Naive thymus-derived CD4-positive, alpha-beta T cell (primary cell): ENCODE measurements at places on chromosomes 2 and 18. TPM values are rescaled to one million over a fixed set of nuclear protein-coding genes. Genes with fewer than 3 reads are reported as not detected.

The COL5A2 gene
- 0.31 and 0.36 TPM in 2 replicates for total RNA-seq

The IL18RAP gene
- total RNA-seq = not detected

The IL1F10 gene
- total RNA-seq = not detected

DNA sequence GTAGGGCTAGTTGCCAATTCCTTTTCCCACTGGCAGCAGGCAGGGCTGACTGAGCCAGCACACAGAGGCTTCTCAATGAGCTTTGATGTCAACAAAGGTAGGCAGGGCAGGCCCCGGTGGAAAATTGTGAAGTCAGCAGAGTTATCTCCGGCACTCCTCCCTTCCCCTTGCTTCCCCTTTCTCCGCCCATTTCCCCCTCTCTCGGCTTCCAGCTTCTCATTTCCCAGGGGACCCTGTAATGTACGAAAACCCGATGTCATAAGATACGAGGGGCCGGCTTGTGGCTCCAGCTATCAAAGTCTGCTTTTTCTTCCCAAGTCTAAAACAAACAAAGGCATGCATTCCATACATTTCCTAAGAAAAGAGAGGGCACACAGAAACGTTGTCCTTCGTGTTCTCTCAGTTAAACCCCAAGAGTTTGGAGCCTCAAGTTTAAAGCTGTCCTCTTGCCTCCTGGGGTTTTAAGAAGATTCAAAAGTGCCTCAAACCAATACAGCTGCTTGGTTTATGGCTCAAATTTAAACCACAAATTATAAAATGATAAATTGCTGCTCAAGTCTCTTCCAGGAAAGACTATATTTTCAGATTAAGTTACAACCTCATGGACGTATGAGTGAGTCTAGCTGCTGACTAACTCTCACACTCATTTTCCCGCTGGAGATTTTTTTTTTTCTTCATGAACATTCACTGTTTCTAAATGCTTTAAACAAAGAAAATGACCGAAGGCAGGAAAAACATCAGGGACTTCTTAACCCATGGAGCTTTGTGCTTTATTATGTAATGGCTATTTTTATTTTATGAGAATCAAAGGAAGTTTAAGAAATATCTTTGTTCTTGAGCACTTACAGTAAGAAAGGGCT, 27.2 kb upstream of the EML4 start:
- H3K27me3 ChIP-seq = no peaks in the 10 kb centered on the region
- DNase-seq = no peak
- no peaks in the 10 kb centered on the region for H3K36me3 ChIP-seq
- H3K4me1 ChIP-seq = peaks cover 31% of the 10 kb centered on the region
- peak overlapping the region; percentile 42 for H3K27ac ChIP-seq

DNA sequence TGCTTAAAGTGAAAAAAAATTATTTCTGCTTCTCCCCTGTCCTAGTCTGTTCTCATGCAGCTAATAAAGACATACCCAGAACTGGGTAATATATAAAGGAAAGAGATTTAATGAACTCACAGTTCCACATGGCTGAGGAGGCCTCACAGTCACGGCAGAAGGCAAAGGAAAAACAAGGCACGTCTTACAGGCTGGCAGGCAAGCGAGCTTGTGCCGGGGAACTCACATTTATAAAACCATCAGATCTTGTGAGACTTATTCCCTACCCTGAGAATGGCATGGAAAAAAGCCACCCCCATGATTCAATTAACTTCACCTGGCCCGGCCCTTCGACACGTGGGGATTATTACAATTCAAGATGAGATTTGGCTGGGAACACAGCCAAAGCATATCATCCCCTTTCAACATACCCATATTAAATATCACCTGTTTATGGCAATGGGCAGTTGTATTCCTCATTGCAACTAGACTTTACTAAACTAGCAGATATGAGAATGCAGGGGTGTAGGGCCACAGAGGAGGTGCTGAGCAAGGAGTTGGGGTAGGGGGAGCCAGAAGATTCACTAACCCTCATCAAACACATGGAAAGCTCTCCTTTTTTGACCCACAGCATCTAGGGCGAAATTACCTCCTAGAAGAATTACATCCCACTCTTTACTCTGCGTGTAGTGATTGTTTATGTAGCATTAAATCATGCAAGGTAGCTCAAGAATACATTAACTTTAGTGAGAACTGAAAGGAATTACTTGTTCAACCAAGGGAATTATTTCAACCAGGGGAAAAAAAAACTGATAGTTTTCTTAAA, 183.3 kb upstream of the DOK6 start:
- H3K4me3 ChIP-seq = no peak overlapping the region
- no peaks in the 10 kb centered on the region for H3K36me3 ChIP-seq
- no peaks in the 10 kb centered on the region for H3K27me3 ChIP-seq
- H3K27ac ChIP-seq = no peak overlapping the region

DNA sequence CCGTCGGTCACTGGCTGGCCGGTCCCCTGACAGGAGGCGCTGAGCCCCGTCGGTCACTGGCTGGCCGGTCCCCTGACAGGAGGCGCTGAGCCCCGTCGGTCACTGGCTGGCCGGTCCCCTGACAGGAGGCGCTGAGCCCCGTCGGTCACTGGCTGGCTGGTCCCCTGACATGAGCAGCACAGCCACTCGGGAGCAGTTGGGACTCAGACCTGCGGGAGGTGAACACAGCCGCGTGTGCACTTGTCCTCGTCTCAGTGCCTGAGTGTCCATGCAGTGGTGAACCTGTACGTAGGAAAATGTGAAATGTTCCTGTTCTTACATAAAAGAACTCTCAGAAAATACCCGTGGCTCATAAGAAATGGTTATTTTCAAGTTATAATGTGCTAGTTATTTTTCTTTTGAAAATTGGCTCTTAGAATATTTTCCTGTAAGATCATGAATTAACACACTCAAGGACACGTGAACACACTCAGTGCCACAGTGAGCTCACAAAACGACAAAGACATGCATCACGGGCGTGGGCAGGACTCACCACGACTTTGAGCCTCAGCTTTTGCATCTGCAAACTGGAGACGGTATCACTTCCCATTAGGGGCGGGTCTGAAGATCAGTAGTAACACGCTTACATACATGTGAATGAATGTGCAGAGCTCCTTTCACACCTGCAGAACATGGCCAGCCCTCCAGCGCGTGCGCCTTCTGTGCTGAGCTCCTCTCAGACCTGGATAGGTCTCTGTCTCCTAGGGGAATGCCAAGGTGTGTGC, 21.1 kb upstream of the NFATC1 start:
- H3K4me3 ChIP-seq = no peak overlapping the region
- no peak overlapping the region for H3K27ac ChIP-seq
- peaks cover 7% of the 10 kb centered on the region for H3K4me1 ChIP-seq
- H3K36me3 ChIP-seq = peaks cover 37% of the 10 kb centered on the region
- no peak for DNase-seq
- no peaks in the 10 kb centered on the region for H3K27me3 ChIP-seq

DNA sequence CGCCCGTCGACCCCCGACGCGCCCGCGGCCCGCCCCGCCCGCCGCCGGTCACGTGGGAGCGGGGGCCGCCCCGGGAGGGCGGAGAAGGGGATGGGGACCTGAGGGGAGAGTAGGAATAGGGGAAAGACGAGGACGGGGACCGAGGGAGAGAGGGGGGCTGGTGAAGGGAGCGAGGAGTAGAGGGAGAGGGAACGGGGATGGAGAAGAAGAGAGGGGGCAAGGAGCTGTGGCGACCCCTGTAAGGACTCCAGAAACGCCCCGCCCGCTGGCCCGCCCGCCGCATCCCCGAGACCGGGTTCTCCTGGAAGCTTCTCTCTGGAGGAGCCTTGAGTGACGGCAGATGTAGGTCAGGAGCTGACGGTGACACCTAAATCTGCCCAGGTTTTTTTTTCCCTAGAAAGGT, 615 bp downstream of the ADNP2 start:
- no peaks in the 10 kb centered on the region for H3K36me3 ChIP-seq
- H3K4me1 ChIP-seq = peaks cover 15% of the 10 kb centered on the region
- H3K27ac ChIP-seq = peak overlapping the region; percentile 85
- DNase-seq = no peak
- H3K4me3 ChIP-seq = peak overlapping the region; percentile 69
